ENCODE measurements at places on chromosomes 4 and X.

DNA sequence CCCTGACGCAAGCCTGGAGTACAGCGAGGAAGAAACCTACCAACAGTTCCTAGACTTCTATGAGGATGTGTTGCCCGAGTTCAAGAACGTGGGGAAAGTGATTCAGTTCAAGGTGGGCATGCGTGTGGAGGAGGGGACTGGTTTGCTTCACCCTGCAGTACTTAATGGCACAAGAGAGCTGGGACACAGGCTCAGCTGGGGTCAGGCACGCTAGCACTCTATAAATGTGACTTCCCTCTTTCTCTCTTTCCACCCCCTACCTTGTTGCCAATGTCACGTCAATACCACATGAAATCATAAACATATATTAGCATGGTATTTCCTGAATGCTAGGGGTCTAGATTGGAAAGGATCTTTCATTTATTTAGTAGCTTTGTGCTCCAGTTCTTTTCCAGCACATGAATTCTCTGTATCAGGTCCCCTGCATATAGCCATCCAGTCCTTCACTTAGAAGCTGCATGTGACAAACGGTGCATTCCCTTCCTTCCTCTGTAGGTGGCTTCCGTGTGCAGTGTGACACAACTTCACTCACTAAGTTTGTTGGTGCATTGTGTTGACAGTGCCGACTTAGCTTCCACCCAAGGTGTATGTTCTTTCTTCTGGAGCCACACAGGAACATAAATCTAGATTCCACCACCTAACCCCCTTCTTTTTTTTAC lies 25.6 kb downstream of the ZRSR2 start:
- DNase-seq, result peak; percentile 25

DNA sequence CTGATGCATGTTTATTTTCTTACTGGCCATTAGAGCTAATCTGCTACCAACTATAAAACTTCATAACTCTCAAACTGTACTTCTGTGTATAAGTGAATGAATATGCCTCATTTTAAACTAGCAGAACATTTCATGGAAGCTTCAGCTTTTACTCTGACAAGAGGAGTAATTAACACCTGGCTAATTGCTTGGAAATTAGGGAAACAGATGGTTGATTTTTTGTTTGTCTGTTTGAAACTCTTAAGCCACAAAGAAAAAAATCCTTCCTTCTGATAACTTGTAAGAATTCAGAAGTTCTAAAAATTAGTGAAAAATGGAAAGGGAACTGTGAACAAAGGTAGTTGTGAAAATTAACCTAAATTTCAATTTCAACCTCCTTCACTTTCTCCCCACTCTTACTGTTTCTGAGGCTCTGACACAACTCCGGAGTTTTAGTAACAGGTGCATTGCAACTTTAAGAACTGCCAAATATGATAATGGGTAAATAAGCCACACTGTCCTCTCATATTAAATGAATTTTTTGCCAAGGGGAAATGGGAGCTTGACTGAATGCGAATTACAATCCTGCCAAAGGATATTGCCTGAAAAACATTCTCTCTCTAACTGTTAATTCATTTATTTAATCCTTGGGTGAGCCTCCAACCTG lies 1.0 kb downstream of the EGF start:
- DNase-seq, result no peak

- DNase-seq, result no peak
Observed at GRCh38 chrX:132404266-132404665, 84.6 kb downstream of the MBNL3 start.

- DNase-seq, result no peak
Observed at GRCh38 chr4:99800332-99801004, 16.2 kb upstream of the DAPP1 start.
